Adrenal gland (tissue), 19 donors: ENCODE measurements at places on chromosomes 4 and X. TPM values are rescaled to one million over a fixed set of nuclear protein-coding genes. Genes with fewer than 3 reads are reported as not detected.

The PPBP gene
- total RNA-seq = 2.4 TPM

- no peaks in the 10 kb centered on the region for H3K27me3 ChIP-seq
- H3K4me1 ChIP-seq = no peaks in the 10 kb centered on the region
- no peaks in the 10 kb centered on the region for H3K36me3 ChIP-seq
- H3K4me3 ChIP-seq = no peak overlapping the region
These were observed 1041.6 kb upstream of the PRKX start for GRCh38 chrX:4754878-4755604.

The PCSK1N gene
- total RNA-seq = 1.0 TPM

The AADAT gene
- total RNA-seq = 4.4 TPM

DNA sequence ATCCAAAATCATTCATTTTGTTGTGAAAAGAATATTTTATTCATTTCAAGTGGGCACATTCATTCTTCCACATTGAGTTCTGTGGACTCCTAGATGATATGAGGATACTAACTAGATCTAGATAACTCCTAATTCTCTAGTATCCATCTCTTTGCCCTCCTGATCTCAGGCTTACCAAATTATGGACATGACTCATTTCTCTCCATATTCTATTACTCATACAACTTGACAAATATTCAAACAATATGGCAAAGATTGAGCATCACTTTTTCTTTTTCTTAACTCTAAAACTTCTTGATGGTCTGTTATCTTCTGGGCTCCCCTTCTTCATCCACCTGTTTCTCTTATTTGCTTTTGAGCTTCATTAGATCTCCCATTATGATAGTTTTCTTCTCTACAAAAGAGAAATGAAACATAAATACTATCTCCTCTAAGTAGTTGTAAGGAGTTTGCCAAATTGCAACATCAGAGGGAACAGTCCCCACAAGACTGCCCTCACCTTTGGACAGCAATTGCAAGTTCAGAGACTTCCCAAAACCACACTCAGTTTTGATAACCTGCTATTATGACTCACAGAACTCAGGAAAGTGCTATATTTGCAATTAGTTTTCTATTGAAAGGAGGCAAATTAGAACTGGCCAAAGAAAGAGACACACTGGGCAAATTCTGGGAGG, 422.9 kb downstream of the SPRY1 start:
- no peaks in the 10 kb centered on the region for H3K36me3 ChIP-seq
- H3K27me3 ChIP-seq = no peaks in the 10 kb centered on the region
- no peak overlapping the region for H3K27ac ChIP-seq
- no peak overlapping the region for H3K4me3 ChIP-seq
- peaks cover 5% of the 10 kb centered on the region for H3K4me1 ChIP-seq

- peak within 1 kb of the TSS; percentile 39 for H3K27ac ChIP-seq
- no peaks in the 10 kb centered on the region for H3K36me3 ChIP-seq
- H3K4me1 ChIP-seq = peaks cover 12% of the 10 kb centered on the region
These were observed at the start of gene SLIT2 for GRCh38 chr4:20251796-20252655. Gene SLIT2, plus strand, starts transcription at chr4:20251905. Its CDS starts 1,911 bp downstream, at chr4:20253816.

DNA sequence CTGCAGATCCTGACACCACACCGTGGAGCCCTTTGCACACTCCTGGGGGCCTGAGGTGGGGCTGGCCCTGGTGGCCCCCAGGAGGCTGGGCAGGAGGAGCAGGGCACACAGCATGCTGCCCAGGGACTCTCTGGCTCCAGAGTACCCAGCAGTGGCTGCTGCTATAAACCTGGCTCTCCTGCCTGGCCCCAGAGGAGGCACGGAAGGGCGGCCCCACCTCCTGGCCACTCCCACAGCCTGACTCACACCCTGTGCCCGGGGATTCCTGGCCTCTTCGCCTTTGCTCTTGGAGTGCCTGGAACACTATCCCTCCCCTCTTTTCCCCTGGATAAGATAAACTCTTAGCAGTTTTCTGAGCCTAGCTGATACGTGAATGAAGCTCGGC, at the start of gene PSAPL1:
PSAPL1 (minus strand) TSS at position 165 of the 385 bp plus-strand sequence; CDS start at position 114, 51 bp downstream.
- no peaks in the 10 kb centered on the region for H3K27me3 ChIP-seq
- H3K4me1 ChIP-seq = no peaks in the 10 kb centered on the region
- DNase-seq = peak; percentile 65
- H3K36me3 ChIP-seq = no peaks in the 10 kb centered on the region

DNA sequence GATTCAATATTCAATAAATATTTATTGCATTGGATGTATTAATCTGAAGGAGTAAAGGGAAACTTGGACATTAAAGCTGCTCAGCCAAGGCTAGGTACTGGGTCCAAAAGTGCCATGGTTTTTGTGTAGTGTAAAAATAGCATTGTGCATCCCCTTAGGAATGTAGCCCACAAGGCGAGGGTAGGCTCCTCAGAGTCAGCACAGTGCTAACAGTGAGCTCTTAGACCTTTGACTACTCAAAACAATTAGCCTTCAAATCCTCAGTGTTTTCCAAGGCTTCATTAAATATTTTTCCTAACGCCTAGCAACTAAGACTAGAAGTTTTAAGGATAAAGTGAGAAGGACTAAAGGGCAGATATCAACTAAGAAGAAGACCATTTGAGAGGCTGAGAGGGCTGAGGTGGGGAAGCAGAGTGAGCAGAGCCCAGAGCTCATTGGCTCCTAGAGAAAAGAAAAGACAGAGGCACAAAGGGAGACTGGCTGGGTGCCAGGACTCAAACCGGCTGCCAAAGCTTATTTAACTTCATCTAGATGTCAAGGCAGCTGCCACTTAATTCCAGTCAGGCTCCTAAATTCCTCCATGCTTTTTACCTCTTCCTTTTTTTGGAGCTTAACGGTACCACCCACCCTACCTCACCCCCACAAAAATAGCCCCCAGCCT, 17.0 kb downstream of the PRKG2 start:
- H3K4me1 ChIP-seq = no peaks in the 10 kb centered on the region
- DNase-seq = no peak
- no peaks in the 10 kb centered on the region for H3K36me3 ChIP-seq
- H3K27me3 ChIP-seq = no peaks in the 10 kb centered on the region

DNA sequence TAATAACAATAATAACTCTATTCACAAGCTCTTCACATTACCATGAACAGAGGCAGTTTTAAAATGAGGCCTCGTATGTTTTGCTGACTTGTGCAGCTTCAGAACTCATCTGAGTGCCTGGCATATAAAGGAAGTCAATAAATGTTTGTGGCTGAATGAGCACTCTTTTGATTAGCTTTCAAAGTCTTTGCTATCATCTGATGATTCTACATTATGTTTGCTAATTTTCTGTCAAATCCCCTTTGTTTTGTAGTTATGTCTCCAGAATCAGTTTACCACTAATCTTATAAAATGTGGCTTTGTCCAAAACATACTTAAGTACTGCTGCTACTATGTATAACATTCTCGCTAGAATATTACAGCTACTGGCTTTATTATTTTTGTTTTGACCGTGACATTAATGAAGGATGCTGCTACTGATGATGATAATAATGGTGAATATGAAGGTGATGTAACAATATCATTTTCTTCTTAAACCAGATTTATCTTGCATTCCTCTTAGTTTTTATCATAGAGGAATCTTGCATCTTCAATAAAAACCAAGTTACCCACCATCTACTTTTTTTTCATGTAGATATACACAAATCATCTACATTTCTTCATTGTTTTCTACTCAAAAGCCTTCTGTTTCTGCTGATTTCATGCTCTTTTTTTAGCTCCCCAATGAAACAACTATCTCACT, 384.5 kb downstream of the NAF1 start:
- H3K4me1 ChIP-seq = no peaks in the 10 kb centered on the region
- no peak overlapping the region for H3K27ac ChIP-seq
- no peak for DNase-seq
- no peaks in the 10 kb centered on the region for H3K27me3 ChIP-seq

The DDX53 gene
- not detected for total RNA-seq

- DNase-seq = no peak
- H3K36me3 ChIP-seq = no peaks in the 10 kb centered on the region
- no peak overlapping the region for H3K4me3 ChIP-seq
- H3K27ac ChIP-seq = no peak overlapping the region
- H3K4me1 ChIP-seq = no peaks in the 10 kb centered on the region
These were observed 247.9 kb upstream of the EPHA5 start for GRCh38 chr4:65918212-65918611.

- H3K4me1 ChIP-seq = peaks cover 35% of the 10 kb centered on the region
- no peaks in the 10 kb centered on the region for H3K36me3 ChIP-seq
These were observed 87.5 kb downstream of the PPP3CA start for GRCh38 chr4:101259876-101260275.
